Stimulated activated CD8-positive, alpha-beta memory T cell treated with anti-CD3 and anti-CD28 coated beads, Interleukin-12 subunit alpha, Interleukin-12 subunit beta, amount 100 ng/mL, for 4 hours (primary cell): ENCODE measurements at places on chromosomes 7 and 10.

GRCh38 chr10:116521424-116522290 lies 24.1 kb upstream of the PNLIP start:
- DNase-seq: no peak

DNA sequence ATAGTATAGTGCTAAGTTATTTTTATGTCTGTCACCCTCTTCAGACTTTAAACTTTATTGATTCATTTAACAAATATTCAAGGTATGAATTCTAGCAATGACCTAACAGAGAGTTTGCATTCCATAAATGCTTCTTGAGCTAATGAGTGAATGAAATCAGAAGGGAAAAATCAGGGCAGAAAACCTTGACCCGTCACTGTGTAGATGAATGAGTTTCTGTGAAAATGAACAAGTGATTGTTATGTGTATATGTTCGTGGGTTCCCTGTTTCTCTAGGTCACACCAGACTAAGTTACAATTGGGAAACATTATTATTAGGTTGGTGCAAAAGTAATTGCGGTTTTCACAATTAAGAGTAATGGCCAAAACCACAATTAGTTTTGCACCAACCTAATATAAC lies 30.1 kb downstream of the APBB1IP start:
- DNase-seq: no peak

DNA sequence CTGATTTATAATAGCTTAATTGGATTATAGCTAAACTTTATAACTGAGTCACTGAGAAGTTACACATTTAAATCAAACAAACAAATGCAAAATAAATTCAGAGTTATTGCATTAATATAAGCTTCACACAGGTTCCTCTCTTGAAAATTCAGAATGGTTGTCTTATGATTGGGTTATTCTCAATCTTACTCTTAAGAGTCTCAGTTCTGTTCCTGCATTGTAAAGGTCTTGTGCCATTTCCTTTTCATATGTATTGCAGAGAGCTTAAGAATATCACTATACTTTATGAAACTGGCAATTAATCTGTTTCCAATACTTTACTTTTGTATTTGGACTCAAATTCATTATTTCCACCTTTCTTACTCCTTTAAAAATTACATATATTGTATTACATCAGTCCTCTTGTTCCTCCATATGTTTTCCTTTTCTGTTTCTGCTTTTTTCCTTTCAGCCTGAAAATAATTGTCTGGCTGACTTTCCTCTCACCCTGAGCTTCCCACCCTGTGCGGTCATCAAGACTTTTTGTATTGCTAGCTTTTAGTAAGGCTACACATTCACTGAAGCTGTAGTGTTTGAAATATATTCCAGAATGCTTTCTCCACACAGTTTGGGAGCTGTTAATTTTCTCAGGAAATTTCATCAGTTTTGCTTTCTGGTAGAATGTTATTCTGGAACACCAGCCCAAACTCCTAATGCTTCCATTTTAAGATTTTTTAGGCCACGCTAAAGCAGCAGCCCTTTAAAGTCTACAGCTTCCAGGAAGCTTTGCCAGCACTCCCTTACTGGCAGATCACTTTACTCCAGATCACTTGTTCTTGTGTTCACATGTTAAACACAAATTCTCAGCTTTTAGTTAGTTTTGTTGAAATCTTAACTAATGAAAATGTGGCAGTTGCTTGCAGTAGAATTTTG lies 139.4 kb downstream of the KCND2 start:
- DNase-seq: no peak

DNA sequence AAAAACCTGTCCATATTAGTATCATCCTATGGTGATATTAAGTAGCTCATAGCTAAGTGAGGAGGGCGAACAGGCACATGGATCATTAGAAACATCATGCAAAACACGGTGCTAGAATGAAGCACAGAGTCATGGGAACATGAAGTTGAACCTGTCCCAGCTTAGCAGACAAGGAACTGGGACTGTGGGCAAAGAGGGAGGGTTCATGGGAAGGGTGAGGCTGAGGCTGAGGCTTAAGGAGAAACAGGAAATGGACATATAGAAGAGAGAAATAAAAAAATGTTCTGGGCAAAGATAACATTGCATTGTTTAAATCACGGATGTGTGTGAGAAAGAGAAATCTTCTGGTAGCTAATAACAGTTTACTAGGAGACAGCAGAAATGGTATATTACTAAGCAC lies 708.1 kb downstream of the GRID1 start:
- DNase-seq: no peak

- DNase-seq: no peak
These were observed 55.8 kb upstream of the CDCA7L start for GRCh38 chr7:22001345-22002004.

- DNase-seq: no peak
These were observed 22.4 kb upstream of the DRGX start for GRCh38 chr10:49418328-49418727.

DNA sequence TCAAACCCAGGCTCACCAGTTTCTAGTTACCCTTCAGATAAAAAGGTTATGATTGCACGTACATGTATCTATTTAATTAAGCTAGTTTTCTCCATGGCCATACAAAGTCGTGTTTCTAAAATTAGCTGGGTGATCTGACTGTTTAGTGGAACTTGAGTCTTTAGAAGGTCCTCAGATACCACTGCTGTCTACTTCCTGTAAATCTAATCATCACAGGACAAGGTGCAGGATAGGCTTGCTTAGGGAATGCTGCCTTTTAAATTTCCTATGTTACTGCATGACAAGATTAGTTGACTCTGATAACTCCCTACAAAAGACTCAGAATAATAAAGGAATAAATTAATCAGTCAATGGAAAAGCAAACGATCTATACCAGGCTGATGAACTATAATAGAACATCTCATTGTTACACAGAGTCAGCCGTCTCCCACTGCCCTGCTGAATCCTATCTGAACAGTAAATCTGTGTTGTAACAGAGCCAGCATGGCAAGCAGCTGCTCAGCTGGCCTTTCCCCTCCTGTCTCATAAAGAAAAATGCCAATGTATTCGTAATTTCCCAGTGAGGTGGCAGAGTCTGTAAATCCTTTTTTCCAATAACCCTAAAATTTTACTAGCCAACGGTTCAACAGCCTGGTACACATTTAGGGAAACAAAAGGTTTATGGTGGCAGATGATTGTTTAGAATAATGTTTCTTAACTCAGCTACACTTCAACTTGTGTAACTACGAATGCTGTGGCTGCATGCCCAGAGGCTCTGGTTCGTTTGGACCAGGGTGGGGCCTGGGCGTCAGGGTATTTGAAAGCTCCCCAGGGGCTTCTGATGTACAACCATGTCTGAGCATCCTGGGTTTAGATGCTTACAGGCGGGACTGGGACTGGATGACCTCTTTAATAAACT lies 318.0 kb downstream of the PAXIP1 start:
- no peak for DNase-seq

DNA sequence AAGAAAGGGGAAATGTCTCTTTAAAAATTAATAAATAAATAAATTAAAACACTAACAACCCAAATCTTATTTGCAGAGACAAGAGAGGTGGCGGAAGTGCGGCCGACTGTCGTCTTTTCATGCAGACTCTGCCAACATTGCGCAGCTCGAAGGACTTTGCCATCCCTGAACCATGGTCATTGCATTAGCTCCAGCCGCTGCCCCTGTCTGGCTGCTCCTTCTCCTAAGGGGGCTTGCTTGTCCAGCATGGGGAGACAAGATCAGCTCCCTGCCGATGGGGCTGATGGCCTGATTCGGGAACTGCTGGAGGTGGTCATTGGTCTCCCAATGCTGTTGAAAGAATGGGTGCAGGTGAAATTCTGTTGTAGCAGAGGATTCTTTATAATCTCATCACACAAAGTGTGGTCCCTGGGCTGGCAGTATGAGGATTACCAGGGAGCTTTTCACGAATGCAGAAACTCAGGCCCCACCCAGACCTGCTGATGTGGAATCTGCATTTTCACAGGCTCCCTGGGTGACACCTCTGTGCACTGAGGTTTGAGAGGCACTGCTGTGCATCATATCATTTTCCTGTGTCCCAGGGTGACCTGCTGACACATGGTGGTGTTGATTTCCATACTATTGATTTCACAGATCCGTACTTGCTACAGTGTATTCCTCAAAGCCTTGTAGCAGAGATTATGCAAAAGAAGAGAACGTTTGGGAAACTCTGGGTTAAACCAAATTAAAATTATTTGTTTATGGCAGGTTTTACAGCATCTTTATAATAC lies 172.4 kb upstream of the ZMIZ1 start:
- DNase-seq: no peak

GRCh38 chr7:37535841-37536240 lies 87.2 kb upstream of the ELMO1 start:
- no peak for DNase-seq

- no peak for DNase-seq
These were observed 33.9 kb downstream of the BNIP3 start for GRCh38 chr10:131947631-131948347.

GRCh38 chr7:75727881-75728593 lies 10.7 kb downstream of the HIP1 start:
- no peak for DNase-seq

- DNase-seq: no peak
These were observed 162.1 kb downstream of the NRG3 start for GRCh38 chr10:82037076-82037475.

GRCh38 chr7:127708788-127709187 lies 56.8 kb downstream of the SND1 start:
- peak; percentile 17 for DNase-seq

GRCh38 chr10:34530778-34531177 lies 284.3 kb downstream of the PARD3 start:
- no peak for DNase-seq

- no peak for DNase-seq
These were observed 27.5 kb upstream of the WAC start for GRCh38 chr10:28505359-28505959.

GRCh38 chr10:75375838-75376237 lies 25.7 kb downstream of the ZNF503 start:
- no peak for DNase-seq

GRCh38 chr7:114650491-114650890 lies 235.9 kb downstream of the FOXP2 start:
- DNase-seq: no peak

DNA sequence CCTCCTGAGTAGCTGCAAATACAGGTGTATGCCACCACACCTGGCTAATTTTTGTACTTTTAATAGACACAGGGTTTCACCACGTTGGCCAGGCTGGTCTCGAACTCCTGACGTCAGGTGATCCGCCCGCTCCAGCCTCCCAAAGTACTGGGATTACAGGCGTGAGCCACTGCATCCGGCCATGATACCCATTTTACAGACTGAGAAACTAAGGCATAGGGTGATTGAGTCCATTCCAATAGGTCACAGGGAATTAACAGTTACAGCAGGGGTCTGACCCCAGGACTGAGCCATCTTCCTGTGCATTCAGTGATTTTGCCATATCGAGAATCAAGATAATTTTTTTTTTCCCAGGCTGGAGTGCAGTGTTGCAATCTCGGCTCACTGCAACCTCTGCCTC lies 12.3 kb upstream of the CTBP2 start:
- DNase-seq: no peak

GRCh38 chr7:41134300-41135255 lies 568.3 kb downstream of the INHBA start:
- DNase-seq: no peak

GRCh38 chr10:75430000-75430763 lies 1.2 kb upstream of the LRMDA start:
- DNase-seq: no peak

- no peak for DNase-seq
These were observed 6.5 kb downstream of the INHBA start for GRCh38 chr7:41696323-41696916.

- DNase-seq: no peak
These were observed 137.3 kb upstream of the EEPD1 start for GRCh38 chr7:36015733-36016132.

- no peak for DNase-seq
These were observed 140.0 kb upstream of the NRBF2 start for GRCh38 chr10:62993121-62993520.

DNA sequence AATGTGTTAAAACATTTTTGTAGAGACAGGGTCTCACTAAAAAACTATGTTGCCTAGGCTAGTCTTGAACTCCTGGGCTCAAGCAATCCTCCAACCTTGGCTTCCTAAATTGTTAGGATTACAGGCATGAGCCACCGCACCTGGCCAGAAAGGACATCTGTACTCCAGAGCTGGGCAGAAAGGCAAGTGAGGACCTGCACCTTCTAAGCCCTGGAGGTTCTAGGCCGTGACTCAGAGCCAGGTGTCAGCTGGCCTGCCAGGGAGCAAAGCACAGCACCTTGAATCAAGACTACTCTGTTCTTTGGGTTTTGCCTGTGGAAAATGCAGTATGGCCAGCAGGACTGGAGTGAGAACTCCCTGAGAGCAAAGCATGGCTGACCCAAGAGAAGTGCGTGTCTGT lies 396.5 kb downstream of the ADRA2A start:
- no peak for DNase-seq

DNA sequence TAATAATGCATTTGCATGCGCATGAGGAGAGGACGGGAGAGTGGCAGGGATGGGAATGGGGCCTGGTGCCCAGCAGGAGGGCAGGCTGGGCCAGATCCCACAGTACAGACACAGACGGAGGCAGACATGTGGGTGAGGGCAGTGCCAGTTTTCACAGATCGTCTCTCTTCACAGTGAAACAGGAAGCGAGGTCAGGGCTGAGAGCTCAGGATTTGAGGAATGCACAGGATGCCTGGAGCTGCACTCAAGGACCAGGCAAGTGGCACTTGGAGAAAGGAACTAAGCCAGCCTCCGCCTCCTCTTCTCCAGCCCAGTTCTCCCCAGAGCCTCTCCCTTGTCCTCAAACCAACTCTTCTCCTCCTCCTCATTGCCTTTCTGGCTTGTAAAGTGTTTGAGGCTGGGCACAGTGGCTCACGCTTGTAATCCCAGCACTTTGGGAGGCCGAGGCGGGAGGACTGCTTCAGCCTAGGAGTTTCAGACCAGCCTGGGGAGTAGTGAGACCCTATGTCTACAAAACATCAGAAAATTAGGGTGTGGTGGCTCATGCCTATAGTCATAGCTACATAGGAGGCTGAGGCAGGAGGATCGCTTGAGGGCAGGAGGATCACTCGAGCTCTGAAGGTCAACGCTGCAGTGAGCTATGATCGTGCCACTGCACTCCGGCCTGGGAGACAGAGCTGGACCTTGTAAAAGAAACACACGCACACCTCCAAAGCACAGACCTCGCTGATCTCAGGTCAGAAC lies 115.2 kb downstream of the HIP1 start:
- no peak for DNase-seq

GRCh38 chr7:4774658-4775249 lies 669 bp upstream of the AP5Z1 start:
- DNase-seq: no peak

DNA sequence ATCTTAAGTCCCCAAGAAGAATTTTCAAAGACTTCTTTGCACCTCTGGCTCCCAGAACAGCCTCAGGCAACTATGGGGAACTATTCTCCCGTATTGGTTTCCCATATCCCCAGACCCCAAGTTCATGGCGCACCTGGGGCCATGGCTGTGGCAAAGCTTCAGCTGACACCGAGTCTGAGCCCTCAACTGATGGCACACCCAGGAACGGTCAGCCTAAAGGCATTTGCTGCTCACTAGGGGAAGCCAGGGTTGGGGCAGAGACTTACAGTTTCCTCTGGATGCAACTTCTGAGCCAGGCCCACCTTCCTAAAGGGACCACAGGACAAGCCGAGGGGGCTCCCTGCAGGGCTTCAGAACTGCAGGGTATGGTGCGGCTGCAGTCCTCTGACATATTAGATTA lies 13.7 kb upstream of the CPA1 start:
- no peak for DNase-seq
